H1 (cell line): ENCODE measurements at places on chromosomes 2 and 18.
A peak's percentile ranks its signal among the peaks of the same experiment; 100 is the strongest.

- no peak for DNase-seq
Measured at GRCh38 chr2:38601463-38602135, 1.1 kb downstream of the HNRNPLL start.

DNA sequence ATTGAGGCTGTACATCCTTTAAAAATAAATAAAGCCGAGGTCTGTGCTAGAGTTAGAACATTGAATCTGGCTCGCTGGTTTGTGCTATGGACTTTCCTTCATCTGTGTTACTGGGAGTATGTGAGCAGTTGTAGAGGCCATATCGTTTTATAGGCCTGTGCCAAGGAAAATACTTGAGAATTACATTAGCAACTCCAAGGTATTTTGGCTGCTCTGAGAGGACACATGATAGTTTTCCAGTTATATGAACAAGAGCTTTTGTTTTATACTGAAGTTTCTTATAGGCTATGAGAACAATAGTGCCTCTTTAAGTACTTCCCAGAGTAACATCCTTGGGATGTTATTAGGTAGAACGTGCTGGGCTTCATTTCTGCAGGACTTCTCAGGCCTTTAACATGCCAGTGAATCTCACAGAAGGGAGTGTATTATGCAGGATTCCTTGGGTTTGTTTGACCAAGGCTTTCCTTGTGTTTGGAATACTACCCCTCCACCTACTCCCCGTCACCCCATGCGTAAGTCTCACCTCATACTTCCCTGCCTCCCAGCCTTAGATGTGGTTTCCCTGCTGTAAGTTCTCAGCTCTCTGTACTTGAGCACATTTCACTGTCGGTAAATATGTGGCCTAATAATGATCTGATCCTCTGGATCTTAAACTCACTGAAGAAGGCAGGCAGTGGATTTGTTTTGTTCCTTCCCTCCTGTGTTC lies 21.0 kb downstream of the TCF7L1 start:
- no peak for DNase-seq

DNA sequence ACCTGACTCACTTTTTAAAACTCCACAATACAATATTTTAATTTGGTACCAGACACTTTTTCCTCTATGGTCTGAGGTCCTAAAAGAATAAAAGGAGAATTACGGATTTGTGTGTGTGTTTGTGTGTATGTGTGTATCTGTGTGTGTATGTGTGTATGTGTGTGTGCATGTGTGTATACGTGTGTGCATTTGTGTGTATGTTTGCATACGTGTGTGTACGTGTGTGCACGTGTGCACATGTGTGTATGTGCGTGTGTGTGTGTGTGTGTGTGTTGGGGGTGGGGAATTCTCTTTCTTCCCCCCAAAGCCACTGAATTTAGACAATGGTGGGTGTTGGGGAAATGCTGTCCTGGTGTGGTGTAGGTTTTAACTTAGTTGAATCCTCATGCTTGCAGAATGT lies 807.7 kb upstream of the SALL3 start:
- no peak for DNase-seq

GRCh38 chr2:53234548-53234903 lies 533.1 kb upstream of the CHAC2 start:
- peak; percentile 10 for DNase-seq

DNA sequence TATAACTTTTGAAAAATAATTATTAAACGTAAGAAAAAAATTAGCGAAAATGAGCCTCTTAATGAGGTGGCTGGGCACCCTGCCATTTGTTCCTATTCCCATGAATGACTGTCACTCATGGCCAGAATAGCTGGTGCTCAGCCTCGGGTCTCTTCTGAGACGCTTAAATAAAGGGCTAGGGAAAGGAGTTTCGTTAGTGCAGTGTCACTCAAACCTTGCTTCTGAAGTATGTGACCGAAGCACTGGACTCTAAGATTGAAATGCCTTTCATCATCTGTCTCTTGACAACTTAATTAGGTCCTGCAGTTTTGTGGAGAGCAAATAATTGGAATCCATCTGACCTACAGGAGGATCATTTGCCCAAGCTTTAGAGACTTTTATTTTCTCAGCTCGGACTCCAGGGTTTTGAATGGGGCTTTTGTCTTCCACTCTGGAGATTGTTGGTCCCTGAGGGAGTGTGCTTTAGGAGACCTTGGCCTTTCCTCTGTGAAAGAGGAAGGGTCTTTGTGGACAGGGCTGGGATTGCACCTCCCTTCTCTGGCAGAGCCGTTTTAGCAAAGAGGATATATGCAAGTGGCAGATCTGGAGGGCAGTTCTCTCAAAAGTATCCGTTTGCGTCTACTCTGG lies 42.3 kb upstream of the FHOD3 start:
- no peak for DNase-seq

DNA sequence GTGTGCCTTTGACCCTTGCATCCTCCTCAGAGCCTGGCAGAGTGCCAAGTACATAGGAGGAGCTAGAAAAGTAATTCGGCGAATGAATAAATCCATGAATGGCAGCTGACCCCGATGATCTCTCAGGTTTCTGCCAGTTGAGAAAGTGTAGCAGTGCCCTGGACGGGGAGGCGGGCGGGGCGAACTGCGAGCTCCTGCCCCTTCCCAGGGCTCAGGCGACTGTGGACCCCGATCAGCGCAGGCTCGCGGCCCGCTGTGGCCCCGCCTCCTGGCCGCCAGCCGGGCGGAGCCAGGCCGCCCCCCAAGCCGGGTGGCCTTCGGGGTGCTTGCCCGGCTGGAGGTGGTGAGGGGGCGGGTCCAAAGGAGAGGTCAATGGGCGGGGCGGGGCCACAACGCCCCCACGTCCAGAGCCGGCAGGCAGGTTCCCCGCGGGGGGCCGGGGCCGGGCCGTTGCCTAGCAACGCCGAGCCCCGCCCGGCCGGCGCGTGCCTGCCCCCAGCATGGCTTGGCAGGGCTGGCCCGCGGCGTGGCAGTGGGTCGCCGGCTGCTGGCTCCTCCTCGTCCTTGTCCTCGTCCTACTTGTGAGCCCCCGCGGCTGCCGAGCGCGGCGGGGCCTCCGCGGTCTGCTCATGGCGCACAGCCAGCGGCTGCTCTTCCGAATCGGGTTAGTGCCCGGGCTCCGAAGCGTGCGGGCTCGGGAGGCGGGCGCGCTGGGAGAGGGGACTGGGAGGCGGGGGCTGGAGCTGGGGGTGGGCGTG lies 30.6 kb upstream of the TMBIM1 start:
- peak; percentile 95 for DNase-seq

DNA sequence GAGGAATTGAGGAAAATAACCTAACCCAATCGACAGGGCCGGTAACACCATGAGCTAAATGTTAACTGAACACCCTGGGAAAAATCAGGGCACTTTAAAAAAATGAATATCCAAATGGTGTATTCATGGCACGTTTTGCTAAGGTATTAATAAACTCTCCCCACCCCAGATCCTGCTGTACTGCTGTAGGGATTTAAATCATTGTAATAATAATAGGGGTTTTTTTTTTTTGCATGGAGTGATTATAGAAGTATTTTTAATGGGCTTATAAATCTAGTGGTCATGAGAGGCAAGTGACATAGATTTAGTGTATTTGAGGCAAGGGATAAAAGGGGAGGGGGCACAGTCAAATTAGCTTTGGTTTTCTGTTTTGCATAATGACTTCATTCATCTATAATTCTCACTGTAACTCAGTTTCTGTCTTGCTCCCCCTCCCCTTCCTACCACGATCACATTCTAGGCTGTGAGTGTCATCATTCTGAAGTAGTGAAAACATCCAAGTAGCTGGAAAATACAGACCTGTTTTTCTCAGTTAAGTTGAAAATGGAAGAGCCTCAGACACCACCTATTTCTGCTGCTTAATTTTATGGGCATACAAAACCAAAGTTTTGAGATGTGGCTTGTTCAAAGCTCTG lies 18.2 kb upstream of the MGAT5 start:
- no peak for DNase-seq

DNA sequence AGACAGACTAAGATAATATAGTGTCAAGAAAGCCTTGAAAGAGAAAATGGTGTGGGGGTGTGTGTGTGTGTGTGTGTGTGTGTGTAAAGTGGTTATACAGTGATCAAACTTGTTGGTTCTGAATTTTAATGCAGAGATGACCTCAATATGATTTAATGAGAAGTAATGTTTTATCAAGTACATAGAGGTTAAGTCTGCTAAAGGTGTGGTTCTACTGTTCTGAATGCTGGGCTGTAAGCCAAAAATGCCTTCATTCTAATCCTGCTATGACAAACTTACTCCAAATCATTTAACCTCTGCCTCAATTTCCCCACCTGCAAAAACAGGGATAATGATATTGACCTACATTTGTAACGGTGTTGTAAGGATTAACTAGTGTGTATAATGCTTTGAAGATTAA lies 87.9 kb downstream of the WDPCP start:
- DNase-seq, result no peak

- DNase-seq, result no peak
Measured at GRCh38 chr2:28355521-28356094, 37.0 kb upstream of the FOSL2 start.
